NCI-H187 (cell line): ENCODE measurements at places on chromosomes 7 and 10.

- no peak for DNase-seq
These were observed 2.3 kb downstream of the ERLIN1 start for GRCh38 chr10:100183481-100183880.

GRCh38 chr7:84195295-84196060 lies 889 bp upstream of the SEMA3A start:
- DNase-seq = no peak

DNA sequence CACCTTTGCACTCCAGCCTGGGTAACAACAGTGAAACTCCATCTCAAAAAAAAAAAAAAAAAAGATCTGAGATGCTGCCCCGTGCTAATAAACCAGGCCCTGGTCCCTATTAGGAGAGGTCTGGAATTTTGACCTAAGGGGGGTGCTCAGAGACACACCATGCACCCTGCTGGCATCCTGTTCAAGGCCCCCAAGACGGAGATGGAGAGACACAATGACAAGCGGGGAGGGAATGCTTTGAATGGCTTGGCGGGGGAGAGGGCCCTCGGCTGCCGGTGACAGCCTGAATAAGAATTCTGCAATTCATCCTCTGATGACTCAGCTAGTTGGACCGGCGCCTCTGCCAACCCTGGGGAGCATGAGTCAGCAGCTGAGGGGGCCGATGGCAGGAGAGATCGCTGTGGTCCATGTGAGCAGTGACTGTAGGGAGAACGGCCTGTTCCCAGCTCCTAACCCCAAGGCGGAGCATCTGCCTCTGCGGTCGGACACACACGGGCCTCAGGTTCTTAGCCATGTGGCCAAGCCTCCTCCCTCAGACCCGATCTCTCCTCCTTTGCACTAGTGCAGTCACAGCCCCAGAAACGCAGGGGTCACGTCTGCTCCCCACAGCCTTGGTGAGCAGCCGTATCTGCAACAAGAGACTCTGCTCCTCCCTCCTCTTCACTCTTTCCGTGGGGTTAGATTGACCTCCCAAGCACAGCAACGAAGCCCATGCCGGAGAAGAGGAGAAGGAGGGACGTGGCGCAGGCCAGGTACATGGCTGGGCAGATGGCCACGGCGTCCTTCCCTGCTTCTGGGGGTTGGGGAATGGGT lies 14.9 kb downstream of the TRIM56 start:
- DNase-seq = no peak

DNA sequence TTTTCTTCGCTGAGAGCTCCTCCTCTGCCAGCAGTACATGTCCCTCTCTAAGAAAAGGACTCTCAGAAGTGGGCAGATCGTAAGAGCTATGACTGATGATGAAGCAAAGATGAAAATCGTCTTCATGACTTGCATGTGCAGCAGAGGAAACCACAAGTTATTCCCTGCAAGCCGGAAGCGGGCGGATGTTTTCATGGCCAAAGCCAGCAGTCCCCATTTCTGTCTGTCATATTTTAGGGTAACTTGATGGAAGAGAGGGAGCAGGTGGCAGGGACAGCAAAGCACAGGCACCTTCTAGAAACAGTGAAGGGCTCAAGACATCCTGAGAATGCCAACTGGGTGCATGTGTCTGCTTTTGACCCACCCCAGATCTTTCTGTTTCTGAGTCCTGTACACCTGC lies 19.9 kb downstream of the KLF6 start:
- DNase-seq = no peak

GRCh38 chr10:29774475-29774874 lies 139.7 kb upstream of the SVIL start:
- no peak for DNase-seq
